ENCODE measurements at places on chromosomes 12 and 14.

GRCh38 chr14:51023964-51024363, 70.9 kb downstream of the TRIM9 start:
- no peak for DNase-seq

GRCh38 chr12:18782827-18783226, 44.9 kb downstream of the CAPZA3 start:
- DNase-seq, result peak; percentile 5

DNA sequence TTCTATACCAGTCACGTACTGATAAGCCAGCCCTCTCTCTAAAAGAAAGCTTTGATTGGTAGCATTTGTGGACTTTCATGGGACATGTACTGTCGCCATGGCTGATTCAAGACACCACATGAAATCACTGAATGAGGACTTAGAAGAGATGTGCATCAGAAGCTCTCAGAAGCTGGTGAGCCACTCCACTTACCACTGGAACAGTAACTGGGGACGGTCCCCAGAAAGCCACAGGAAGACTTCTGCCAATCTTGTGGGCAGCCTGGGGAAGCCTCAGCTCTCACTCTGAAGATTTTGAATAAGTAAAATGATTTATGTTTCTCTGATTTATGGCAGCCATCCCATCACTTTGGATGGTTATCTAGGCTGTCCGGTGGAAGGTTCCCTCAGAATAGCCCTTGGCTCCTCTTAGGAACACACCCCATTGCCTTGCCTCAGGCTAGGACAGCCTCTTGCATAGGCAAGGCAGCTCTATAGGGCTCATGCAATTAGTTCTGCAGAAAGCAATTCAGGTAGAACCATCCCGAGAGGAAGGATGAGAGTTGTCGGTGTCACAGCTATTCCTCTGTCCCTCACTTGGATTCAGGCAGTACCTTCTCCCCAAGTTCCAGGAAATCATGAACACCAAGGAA, 9.8 kb downstream of the DHRS1 start:
- peak; percentile 25 for DNase-seq

DNA sequence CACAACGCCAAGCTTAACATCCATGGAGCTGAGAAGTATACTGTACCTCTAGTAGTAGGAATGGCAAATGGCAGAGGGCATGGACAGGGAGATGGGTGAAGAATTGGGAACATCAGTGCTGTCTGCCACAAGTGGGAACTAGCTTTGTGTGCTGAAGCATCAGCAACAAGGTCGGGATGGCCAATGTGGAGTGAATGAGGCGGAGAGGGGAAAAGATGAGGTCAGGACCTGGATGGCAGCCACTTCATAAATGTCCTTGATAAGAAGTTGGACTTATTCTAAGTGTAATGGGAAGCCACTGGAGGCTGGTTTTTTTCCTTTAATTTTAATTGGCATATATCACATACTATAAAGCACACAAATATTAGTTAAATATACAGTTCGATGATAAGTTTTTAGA, 21.9 kb upstream of the CLMN start:
- no peak for DNase-seq

All from hematopoietic multipotent progenitor cell treated with erythropoietin and hydrocortisone succinate and interleukin-3 and kit ligand, for 4 days (in vitro differentiated cells).